ENCODE measurements at places on chromosomes 4 and X. TPM values are rescaled to one million over a fixed set of nuclear protein-coding genes. Genes with fewer than 3 reads are reported as not detected.

- peak; percentile 23 for DNase-seq
These were observed 7.0 kb downstream of the LRCH2 start for GRCh38 chrX:115226929-115227328.

GRCh38 chrX:74405973-74406489 lies 15.3 kb upstream of the SLC16A2 start:
- no peak for DNase-seq

- DNase-seq = no peak
These were observed 41.8 kb upstream of the IQSEC2 start for GRCh38 chrX:53323196-53323595.

GRCh38 chr4:122577808-122578781 lies 42.8 kb downstream of the IL21 start:
- peak; percentile 14 for DNase-seq

KLB gene
- 0.75 TPM for total RNA-seq

GPRIN3 gene
- total RNA-seq = 0.71 TPM

DNA sequence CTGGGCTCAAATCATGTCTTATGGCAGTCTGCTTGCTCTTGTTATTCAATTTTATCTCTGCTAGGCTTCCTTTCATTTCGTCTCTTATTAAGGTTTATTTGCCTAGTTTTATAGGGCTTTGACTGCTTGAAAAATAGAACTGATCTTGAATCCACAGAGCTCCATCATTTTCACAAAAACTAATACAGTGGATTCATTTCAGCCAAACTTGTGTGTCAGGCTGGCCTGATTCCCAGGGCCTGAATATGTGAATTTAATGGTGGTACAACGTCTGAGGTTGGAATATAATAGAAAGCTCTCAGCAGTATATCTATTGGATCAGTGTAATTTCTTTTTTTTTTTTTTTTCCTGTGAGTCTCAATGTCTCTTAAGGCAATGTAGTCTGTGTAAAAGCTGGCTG lies 123.3 kb downstream of the POU4F2 start:
- no peak for DNase-seq

DNA sequence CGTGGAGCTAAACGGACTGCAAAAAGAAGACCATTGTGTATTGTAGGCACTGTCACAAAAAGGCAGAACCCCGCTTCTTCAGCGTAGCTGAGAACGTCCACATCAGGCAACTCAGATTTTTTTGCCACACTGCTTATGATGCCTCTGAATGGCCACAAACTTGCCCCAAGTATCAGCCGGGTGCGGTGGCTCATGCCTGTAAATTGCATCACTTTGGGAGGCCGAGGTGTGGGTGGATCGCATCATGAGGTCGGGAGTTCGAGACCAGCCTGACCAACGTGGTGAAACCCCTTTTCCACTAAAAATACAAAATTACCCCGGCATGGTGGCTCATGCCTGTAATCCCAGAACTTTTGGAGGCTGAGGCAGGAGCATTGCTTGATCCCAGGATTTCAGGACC lies 14.9 kb upstream of the IL3RA start:
- no peak for DNase-seq

GRCh38 chr4:96835991-96836390 lies 996.1 kb downstream of the PDHA2 start:
- DNase-seq = no peak

- DNase-seq = no peak
These were observed 985.4 kb upstream of the AGA start for GRCh38 chr4:178427663-178428062.

GRCh38 chr4:102439812-102440211 lies 61.3 kb upstream of the NFKB1 start:
- peak; percentile 33 for DNase-seq

- peak; percentile 92 for DNase-seq
These were observed 40.3 kb downstream of the PDGFC start for GRCh38 chr4:156931267-156931666.

NEXMIF gene
- not detected for total RNA-seq

- DNase-seq = peak; percentile 37
These were observed 128.4 kb upstream of the TBC1D9 start for GRCh38 chr4:140884431-140885058.

- no peak for DNase-seq
These were observed 1102.8 kb upstream of the INTU start for GRCh38 chr4:126529997-126530396.

GRCh38 chr4:5863461-5864113 lies 29.3 kb downstream of the CRMP1 start:
- peak; percentile 74 for DNase-seq

NLGN3 gene
- total RNA-seq = 0.20 TPM

BTK gene
- not detected for total RNA-seq

FGD1 gene
- total RNA-seq = 17.2 TPM

- no peak for DNase-seq
These were observed 22.5 kb downstream of the MMGT1 start for GRCh38 chrX:135951291-135951690.

POU4F2 gene
- total RNA-seq = not detected

DNA sequence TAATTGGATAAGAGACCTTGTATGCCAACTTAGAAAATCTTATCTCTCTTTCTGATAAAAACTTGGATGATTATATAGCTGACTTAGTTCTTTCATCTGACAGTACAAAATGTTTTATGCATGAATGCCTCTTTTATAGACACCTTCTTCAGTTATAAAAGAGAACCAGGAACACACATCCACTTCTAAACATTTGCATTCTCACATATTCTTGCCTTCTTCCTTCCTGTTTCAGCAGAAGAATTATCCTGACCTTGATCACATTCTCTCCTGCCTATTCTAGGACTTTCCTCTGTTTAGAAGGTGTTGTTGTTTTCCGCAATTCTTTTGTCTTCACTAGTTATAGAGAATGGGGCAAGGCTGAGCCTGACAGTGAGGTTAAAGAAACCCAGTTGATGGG lies 80.9 kb downstream of the LARP7 start:
- no peak for DNase-seq

FHIP1A gene
- 8.7 TPM for total RNA-seq

RHOXF2 gene
- not detected for total RNA-seq

Measured in Caki2 (cell line).